ENCODE measurements at places on chromosomes 2 and 18.

- no peak for DNase-seq
Measured at GRCh38 chr2:221851531-221852045, 279.5 kb upstream of the EPHA4 start.

DNA sequence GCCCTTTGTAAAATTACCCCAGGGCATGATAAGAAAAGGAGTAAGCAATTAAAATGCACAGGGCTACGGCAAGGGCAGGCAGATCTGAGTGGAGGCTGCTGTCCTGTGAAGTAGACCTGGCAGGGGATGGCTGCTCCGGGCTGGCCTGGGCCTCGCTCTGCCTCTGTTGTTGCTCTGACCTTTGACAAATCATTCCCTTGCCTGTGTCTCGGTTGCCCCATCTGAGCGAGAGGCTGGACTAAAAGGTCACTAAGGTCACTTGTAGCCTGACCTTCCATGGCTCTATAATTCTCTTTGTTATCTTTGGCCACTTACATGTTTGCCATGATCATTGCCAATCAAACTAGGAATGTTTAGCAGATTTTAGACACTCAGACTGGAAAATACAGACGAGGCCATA, 118.1 kb downstream of the KLHL29 start:
- DNase-seq = no peak

- DNase-seq = no peak
Measured at GRCh38 chr2:233011702-233012131, 1.3 kb downstream of the NGEF start.

GRCh38 chr18:29250259-29250658, 1073.3 kb upstream of the CDH2 start:
- DNase-seq = no peak

- peak; percentile 70 for DNase-seq
Measured at GRCh38 chr2:25309402-25309801, 32.3 kb downstream of the DNMT3A start.

- DNase-seq = no peak
Measured at GRCh38 chr18:35215026-35215425, 25.8 kb upstream of the ZNF397 start.

GRCh38 chr18:71442731-71443141, 1101.4 kb downstream of the CBLN2 start:
- no peak for DNase-seq

- no peak for DNase-seq
Measured at GRCh38 chr2:163198007-163198406, 359.4 kb upstream of the KCNH7 start.

GRCh38 chr2:38722271-38723061, 28.7 kb downstream of the SRSF7 start:
- no peak for DNase-seq

- DNase-seq = no peak
Measured at GRCh38 chr2:120851116-120851773, 115.6 kb downstream of the GLI2 start.

DNA sequence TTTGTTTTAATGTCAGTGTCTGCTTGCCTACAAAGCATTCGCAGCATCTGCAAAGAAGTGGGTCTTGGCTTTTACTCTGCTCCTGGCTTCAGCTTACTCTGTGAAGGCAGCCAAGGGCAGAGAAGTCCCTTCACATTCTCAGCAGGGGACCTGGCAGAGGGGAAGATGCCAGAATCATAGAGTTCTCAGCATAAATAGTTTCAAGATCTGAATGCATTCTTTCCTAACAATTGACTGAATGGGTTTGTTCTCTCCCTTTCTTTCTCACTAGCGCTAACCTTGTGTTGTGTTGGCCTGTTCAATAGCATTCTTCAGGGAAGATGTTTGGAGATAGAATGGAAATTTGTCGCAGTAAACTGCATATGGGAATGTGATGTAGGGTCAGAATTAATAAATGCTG, 106.9 kb downstream of the FARSB start:
- no peak for DNase-seq

DNA sequence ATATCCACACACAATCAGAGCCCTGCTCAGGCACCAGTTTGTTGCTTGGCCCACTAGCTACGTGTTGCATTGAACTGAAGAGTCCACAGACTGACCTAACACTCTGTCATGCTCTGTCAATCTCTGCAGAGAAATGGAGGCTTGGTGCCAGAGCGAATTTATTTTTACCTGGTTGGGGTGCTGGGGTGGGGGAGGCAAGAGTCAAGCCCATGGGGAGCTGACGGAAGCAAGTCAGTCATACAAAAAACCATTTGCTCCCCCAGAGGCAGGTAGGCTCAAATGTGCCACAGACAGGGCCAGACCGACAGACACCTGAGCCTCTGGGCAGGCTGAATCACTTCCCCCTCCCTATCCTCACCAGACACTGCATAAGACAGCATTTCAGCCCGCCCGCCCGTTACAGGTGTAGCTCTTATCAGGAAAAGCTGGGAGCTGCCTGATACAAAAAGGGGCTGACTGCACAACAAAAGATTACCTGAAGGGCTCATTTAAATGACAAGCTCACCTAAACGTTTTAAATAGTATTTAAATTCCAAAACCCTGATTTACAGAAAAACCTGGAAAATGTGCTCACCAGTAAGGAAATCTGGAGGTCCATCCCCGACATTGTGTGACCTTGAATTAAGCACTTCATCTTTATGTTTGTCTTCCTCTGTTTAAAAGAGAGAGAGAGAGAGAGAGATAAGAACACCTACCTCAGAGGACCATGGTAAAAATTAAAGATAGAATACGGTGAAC, 2.1 kb upstream of the PCBP1 start:
- DNase-seq = no peak

DNA sequence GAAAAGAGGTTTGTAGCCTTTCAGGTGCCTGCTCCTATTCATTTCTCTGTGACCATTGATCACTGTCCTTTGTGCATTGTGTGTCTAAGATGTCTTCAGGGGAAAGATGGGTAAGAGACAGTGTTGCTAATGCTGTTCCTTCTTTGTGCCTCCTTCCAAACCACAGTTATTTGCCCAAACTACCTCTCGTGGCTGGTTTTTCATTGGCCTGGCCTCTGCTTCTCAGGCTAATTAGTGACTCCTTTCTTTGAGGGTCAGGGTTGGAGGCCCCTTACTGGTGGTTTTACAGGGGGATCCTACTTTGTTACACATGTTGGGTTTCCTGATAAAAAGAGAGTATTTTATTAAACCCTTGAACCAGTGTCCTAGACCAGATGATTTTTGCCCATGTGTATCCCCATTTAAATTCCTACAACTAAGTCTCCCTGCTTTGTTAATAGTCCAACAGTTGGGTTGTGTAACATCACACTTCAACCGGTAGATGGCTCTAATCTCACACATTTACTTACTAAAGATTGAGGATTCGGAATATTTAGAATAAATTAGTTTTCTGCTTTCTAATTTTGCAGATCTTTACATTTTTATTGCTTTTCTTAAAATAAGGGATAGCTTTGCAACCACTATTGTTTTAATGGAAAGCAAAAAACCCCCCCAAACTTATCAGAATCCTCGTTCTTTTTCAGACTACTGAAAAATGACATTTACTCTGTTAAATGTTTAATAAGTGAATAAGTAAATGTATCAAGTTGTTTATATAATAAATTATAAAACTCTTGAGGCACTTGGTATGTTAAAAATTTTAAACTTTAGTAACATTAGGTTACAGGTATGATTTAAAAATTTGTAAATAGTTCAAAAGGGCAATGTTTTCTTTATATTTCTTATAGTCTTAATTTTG, 2.4 kb downstream of the MARS2 start:
- no peak for DNase-seq

GRCh38 chr18:34767601-34768027, 57.5 kb downstream of the DTNA start:
- DNase-seq = no peak

GRCh38 chr2:101515477-101515876, 40.6 kb upstream of the RFX8 start:
- DNase-seq = no peak

- no peak for DNase-seq
Measured at GRCh38 chr2:29295845-29296244, 180.6 kb downstream of the CLIP4 start.

- no peak for DNase-seq
Measured at GRCh38 chr2:53173698-53174455, 593.7 kb upstream of the CHAC2 start.
